Pancreas (tissue), 10 donors: ENCODE measurements at places on chromosomes 16 and 17. TPM values are rescaled to one million over a fixed set of nuclear protein-coding genes. Genes with fewer than 3 reads are reported as not detected.

- H3K27me3 ChIP-seq = no peaks in the 10 kb centered on the region
- H3K36me3 ChIP-seq = no peaks in the 10 kb centered on the region
- H3K4me1 ChIP-seq = peaks cover 5% of the 10 kb centered on the region
These were observed 4.2 kb upstream of the GFOD2 start for GRCh38 chr16:67723151-67723910.

GRCh38 chr17:64123114-64123513 is 6.8 kb downstream of the ERN1 start:
- H3K27me3 ChIP-seq = no peaks in the 10 kb centered on the region
- DNase-seq = no peak
- no peaks in the 10 kb centered on the region for H3K36me3 ChIP-seq
- H3K4me3 ChIP-seq = no peak overlapping the region
- peaks cover 13% of the 10 kb centered on the region for H3K4me1 ChIP-seq

The ANKRD40CL gene
- total RNA-seq = not detected

- H3K27ac ChIP-seq = no peak overlapping the region
- H3K27me3 ChIP-seq = no peaks in the 10 kb centered on the region
- no peak overlapping the region for H3K4me3 ChIP-seq
- H3K4me1 ChIP-seq = no peaks in the 10 kb centered on the region
- no peaks in the 10 kb centered on the region for H3K36me3 ChIP-seq
- DNase-seq = no peak
These were observed 106.5 kb downstream of the CDH8 start for GRCh38 chr16:61929776-61930175.

GRCh38 chr16:1332618-1333148 is 762 bp upstream of the BAIAP3 start:
- no peaks in the 10 kb centered on the region for H3K27me3 ChIP-seq
- H3K36me3 ChIP-seq = no peaks in the 10 kb centered on the region
- H3K4me3 ChIP-seq = peak overlapping the region; percentile 43
- DNase-seq = no peak

The MT1E gene
- total RNA-seq = 36.1 TPM

The CACNA1G gene
- 0.04 TPM for total RNA-seq

- peaks cover 3% of the 10 kb centered on the region for H3K4me1 ChIP-seq
- no peaks in the 10 kb centered on the region for H3K27me3 ChIP-seq
- no peak overlapping the region for H3K27ac ChIP-seq
- H3K4me3 ChIP-seq = no peak overlapping the region
- DNase-seq = no peak
These were observed 7.4 kb upstream of the EEF2K start for GRCh38 chr16:22198547-22199293.

The WSCD1 gene
- total RNA-seq = 3.2 TPM

The CDR2L gene
- total RNA-seq = 2.3 TPM

The KRTAP9-8 gene
- total RNA-seq = not detected

The CLEC3A gene
- total RNA-seq = not detected

DNA sequence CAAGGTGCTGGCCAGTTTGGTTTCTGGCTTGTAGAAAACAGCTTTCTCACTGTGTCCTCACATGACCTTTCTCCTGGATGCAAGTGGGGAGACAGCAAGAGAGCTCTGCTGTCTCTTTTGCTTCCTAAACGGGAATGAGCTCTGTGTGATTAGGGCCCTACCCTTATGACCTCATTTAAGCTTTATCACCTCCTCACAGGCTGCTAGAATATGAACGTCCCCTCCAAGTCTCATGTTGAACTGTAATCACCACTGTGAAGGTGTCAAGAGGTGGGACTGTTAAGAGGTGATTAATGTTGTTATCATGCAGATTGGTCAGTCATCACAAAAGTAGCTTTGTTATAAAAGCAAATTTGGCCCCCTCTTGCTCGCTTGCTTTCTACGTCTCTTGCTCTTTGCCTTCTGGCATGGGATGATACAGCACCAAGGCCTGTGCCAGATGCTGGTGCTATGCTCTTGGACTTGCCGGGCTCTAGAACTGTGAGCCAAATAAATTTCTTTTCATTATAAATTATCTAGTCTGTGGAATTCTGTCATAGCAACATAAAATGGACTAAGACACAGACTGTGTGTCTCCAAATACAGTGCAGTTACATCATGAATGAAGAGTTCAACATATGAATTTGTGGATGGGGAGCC is 14.8 kb upstream of the POLR3E start:
- H3K4me1 ChIP-seq = no peaks in the 10 kb centered on the region
- H3K27ac ChIP-seq = no peak overlapping the region

GRCh38 chr16:23702951-23703350 is 10.1 kb downstream of the ERN2 start:
- no peak for DNase-seq
- H3K36me3 ChIP-seq = no peaks in the 10 kb centered on the region
- H3K27me3 ChIP-seq = no peaks in the 10 kb centered on the region
- no peak overlapping the region for H3K4me3 ChIP-seq
- no peaks in the 10 kb centered on the region for H3K4me1 ChIP-seq

- H3K36me3 ChIP-seq = no peaks in the 10 kb centered on the region
- H3K27me3 ChIP-seq = no peaks in the 10 kb centered on the region
- no peak for DNase-seq
- no peaks in the 10 kb centered on the region for H3K4me1 ChIP-seq
- H3K4me3 ChIP-seq = no peak overlapping the region
These were observed 280.0 kb downstream of the SOX9 start for GRCh38 chr17:72400863-72401262.

DNA sequence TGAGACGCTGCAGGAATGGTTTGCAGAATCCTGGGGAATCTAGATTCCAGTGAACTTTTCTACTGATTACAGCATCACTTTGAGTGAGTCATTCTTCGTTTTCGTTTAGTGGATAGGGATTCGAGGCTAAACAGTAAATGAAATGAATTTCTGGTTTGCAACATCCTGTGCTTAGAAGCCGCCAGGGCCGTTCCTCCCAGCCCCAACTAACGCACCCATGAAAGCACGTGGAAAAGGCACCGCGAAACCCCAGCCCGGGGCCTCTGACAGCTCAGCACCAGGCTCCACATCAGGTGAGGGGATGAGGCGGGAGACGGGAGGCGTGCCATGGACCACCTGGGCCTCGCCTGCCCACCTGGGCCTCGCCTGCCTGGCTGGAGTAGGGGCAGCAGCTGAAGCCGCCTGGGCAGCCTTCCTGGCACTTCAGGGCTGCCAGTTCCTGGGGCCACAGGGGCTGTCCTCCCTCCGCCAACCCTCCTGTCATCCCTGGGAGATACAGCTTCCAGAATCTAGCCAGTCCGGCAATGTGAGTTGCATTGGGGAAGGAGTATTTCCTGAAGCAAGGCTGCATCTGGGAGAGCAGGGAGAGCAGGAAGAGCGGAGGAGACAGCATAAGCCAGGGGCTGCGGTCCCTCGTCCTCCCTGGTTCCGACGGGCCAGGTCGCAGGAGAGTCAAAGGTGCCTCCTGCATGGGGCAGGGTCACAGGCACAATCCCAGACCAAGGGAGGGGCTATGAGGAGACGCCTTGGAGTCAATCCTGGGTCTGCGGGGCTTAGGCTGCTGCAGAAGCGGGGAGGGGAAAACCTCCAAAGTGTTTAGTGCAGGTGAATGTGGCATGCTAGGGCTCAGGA is 78.4 kb downstream of the RPH3AL start:
- no peak overlapping the region for H3K4me3 ChIP-seq
- H3K36me3 ChIP-seq = no peaks in the 10 kb centered on the region
- H3K27ac ChIP-seq = no peak overlapping the region

DNA sequence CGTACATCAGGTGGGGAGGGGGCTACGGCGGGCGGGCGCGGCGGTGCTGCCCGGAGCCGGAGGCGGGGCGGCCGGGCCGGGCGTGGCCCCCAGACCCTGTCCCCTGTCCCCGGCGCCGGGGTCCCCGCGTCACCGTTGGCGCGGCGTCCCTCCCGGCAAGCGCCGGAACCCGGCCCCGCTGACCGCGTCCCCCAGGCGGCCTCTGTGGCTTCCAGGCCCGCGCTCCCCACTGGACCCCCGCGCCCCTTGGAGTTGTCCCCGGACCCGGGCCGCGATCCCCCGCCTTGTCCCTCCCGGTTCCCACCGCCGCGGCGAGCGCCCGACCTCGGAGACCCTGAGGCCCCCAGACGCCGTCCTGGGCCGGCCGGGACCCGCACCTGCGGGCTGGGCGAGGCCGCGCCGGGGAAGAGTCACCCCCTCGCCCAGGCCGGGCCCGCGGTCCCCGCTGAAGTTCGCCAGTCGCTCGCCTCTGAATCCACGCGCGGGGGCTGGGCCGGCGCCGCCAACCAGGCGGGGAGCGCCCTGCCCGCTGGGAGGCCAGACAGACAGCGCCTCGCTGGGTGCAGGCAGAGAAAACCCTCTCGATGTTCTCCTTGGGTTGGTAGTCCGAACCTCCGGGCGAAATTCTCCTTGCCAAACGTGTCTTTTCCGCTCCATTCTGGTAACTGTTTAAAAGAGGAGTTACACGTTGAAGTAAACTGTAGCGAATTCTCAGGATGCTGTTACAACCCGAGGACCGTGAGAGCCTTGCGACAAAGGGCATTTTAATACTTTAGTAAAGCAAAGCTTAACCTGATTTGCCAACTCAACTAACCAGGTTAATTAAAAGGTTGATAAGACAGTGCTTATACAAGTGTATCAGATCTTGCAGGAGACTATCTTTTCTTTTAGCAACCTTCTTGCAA is 761 bp downstream of the GAN start:
- no peaks in the 10 kb centered on the region for H3K36me3 ChIP-seq
- H3K4me1 ChIP-seq = no peaks in the 10 kb centered on the region
- peak overlapping the region; percentile 78 for H3K27ac ChIP-seq
- H3K27me3 ChIP-seq = no peaks in the 10 kb centered on the region
- peak; percentile 85 for DNase-seq

The PRKCB gene
- 0.82 TPM for total RNA-seq

GRCh38 chr16:53211253-53211652 is 156.5 kb downstream of the CHD9 start:
- no peak overlapping the region for H3K27ac ChIP-seq
- H3K4me3 ChIP-seq = no peak overlapping the region
- H3K4me1 ChIP-seq = no peaks in the 10 kb centered on the region
- H3K27me3 ChIP-seq = no peaks in the 10 kb centered on the region
- H3K36me3 ChIP-seq = no peaks in the 10 kb centered on the region

The WNK4 gene
- total RNA-seq = 0.87 TPM

DNA sequence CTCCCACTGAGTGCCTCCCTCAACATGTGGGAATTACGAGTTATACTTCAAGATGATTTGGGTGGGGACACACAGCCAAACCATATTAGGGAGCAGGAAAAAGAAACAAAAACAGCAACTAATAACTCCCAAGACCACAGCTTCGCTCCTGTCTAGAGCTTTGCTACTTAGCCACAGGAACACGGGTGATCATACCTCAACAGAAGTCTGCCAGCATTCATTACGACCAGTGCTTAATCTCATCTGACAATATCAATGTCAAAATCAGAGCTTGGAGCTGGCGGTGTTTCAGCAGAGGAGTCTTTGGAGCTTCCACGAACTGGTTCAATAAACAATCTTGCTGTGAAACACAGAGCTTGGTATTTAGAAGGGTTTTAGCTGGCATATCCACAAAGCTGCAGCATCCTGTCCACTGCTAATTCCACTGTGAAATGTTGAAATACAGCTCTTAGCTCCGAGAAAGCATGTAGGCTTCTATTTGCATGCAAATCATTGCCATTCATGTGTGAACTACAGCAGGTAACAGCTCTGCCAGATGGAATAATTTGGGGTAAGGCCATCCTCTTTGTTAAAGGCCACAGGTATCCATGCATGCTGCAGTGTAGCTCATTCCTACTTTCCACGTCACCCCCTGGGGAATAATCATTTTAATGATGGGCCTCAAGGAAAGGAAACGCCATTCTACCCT is 128.4 kb upstream of the GOT2 start:
- no peak overlapping the region for H3K4me3 ChIP-seq
- H3K27me3 ChIP-seq = no peaks in the 10 kb centered on the region
- H3K36me3 ChIP-seq = no peaks in the 10 kb centered on the region
- DNase-seq = no peak
- H3K4me1 ChIP-seq = no peaks in the 10 kb centered on the region

- H3K4me1 ChIP-seq = peaks cover 9% of the 10 kb centered on the region
- peak overlapping the region; percentile 89 for H3K4me3 ChIP-seq
- H3K27me3 ChIP-seq = no peaks in the 10 kb centered on the region
- H3K27ac ChIP-seq = peak overlapping the region; percentile 91
These were observed 821 bp downstream of the SOCS7 start for GRCh38 chr17:38352245-38353085.

- H3K27me3 ChIP-seq = no peaks in the 10 kb centered on the region
- H3K4me1 ChIP-seq = no peaks in the 10 kb centered on the region
- H3K27ac ChIP-seq = no peak overlapping the region
- H3K36me3 ChIP-seq = peaks cover 8% of the 10 kb centered on the region
These were observed 3.2 kb upstream of the PHLPP2 start for GRCh38 chr16:71727551-71728324.

DNA sequence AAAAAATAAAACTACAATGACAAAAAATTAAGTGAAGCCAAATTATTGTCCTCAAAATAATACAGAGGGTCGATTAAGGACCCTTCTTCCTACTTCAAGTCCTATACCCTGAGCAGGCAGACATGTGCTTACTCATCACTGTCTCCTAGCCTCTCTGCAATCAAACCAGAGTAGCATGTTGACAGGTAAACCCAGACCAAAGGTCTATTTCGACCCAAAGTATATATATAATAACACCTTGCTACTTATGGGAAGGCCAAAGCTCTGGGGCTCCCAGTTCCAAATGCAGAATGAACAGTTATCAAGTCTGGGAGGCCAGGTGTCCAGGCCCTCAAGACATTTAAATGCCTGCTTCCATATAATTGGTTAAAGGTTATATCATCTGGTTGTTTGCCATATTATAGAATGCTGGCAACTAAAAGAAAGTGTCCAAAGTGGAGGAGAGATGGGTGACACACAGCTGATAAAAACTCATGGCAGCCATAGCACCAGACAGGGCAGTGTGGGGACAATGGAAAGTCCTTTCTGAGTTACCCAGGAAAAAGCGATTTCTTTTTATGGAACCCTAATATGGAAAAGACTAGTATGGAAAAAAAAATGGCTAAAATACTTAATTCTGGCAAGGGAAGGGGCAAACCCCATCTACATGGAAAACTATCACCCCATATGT is 53.6 kb downstream of the N4BP1 start:
- peaks cover 26% of the 10 kb centered on the region for H3K4me1 ChIP-seq
- H3K27ac ChIP-seq = no peak overlapping the region
- no peaks in the 10 kb centered on the region for H3K27me3 ChIP-seq
- no peak overlapping the region for H3K4me3 ChIP-seq

GRCh38 chr16:86007524-86007923 is 108.6 kb downstream of the IRF8 start:
- H3K27me3 ChIP-seq = no peaks in the 10 kb centered on the region
- no peaks in the 10 kb centered on the region for H3K4me1 ChIP-seq
- H3K27ac ChIP-seq = no peak overlapping the region
- H3K4me3 ChIP-seq = no peak overlapping the region

The ATP2A1 gene
- 0.42 TPM for total RNA-seq

GRCh38 chr17:29050176-29050575 is 7.2 kb downstream of the PIPOX start:
- no peaks in the 10 kb centered on the region for H3K4me1 ChIP-seq
- no peaks in the 10 kb centered on the region for H3K27me3 ChIP-seq
- no peak overlapping the region for H3K27ac ChIP-seq
- DNase-seq = no peak
